ENCODE measurements at places on chromosomes 3 and 15.

DNA sequence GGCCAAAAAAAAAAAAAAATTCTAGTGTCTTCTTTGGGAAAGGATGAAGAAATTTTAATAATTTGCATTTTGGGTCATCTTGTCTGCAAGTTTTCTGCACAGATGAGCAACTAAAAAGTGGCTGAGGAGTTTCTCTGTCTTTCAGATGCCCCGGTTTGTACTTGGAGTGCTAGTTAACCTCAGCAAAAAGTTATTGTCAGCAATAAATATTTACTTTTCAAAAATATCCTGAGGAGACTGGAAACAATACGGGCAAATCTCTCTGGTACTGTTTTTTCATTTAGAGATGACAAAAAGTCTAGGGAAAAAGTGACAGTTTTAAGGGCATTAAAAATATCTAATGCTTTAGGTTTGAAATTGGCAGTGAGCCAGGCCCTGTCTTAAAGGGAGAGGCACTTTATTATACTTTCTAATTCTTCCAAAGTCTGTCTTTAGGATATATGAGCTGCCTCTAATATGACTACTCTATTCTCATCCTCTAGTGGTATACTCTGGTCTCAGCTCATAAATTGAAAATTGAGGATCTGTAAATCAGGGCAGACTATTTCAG, 436.0 kb upstream of the NR2F2 start:
- no peak for DNase-seq

GRCh38 chr3:129435367-129435766, 4.4 kb downstream of the MBD4 start:
- no peak for DNase-seq

GRCh38 chr15:60444289-60444912, 34.5 kb downstream of the ICE2 start:
- no peak for DNase-seq

- no peak for DNase-seq
These were observed 486.2 kb downstream of the IGSF11 start for GRCh38 chr3:118548434-118548833.

GRCh38 chr3:70813311-70813710, 500.9 kb upstream of the MDFIC2 start:
- no peak for DNase-seq

DNA sequence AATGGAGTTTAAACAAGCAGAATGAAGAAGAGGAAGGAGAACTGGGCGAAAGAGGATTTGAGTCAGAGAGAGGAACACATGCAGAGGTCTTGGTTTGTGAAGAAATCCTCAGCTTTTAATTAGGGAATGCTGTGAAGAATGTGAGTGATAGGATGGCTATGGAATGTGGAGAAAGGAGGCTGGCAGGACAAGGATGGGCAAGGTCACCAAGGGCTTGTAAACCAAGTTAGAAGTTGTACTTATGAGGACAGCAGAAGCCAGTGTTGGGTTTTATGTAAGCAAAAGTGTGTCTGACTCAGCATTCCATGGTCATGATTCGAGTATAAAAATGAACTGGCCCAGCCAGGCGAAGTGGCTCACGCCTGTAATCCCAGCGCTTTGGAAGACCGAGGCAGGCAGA, 60.0 kb upstream of the IL12A start:
- peak; percentile 54 for DNase-seq

GRCh38 chr3:131541288-131541687, 38.5 kb upstream of the MRPL3 start:
- DNase-seq, result no peak

GRCh38 chr3:136862617-136863322, 762 bp downstream of the NCK1 start:
- no peak for DNase-seq

DNA sequence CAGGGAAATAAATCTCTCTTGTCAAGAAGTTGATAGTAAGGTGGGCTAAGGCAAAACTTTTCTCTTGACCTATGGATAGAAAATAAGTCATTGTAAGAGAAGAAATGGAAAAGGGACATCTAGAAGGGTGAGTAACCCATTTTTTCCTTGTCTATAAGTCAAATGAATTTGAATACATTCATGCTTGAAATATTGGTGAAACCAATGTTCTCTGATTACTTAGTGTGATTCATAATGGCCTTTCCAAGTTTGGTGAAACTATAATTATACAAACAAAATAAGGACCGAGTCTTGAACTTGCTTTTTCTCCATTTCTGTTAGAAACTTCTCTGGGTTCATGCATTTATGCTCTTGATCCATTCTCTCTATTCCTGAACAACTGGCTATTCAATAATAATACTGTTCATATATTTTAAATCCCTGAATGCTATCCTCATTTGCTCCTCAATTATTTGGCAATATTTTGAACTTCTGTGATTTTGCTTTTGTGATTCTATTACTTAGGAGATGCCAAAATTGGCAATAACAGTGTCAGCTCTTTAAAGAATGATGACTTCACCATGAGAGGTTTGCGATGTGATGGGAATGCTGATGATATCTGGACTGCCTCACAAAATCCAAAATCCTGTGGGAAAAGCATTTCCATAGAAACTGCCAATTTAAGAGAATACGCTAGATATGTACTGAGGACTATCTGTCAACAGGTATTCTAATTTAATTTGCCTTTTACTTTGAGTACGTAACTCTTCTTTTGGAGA, 12.3 kb downstream of the P2RY12 start:
- DNase-seq, result no peak

- DNase-seq, result no peak
These were observed 51.6 kb upstream of the TCF12 start for GRCh38 chr15:56866803-56867202.

DNA sequence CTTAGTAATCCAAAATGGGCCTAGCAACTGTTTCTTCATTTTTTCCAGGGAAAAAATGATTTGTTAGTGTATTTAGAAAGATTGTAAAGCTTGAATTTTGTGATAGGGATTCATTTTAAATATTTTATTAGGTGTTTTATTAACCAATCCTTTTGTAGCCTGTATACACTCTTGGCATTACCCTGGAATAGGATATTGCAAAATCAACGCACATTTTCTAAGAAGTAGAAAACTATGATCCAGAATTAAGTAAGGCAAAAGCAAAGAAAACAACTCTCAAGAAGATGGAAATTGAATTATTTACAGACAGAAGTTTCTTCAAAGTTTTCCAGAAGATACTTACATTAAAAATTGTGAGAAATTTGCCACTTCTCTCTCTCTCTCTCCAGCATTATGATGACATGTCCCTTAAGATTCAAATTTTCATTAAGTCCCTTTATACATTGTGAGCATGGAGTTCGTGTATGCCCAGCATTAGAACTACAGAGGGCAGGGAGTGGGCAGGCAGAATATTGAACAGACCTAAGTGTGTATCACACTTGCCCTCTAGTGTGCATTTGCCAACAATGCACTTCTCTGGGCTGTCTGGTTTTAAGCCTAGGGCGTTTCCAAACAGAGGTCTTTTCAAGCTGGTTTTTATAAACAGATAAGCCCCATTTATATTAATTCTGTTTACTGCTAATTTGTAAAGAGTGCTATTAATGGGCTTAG, 28.5 kb upstream of the CMSS1 start:
- DNase-seq, result no peak

GRCh38 chr15:62454567-62455172, 289.6 kb upstream of the C2CD4B start:
- no peak for DNase-seq

- DNase-seq, result no peak
These were observed 101.8 kb downstream of the SNRK start for GRCh38 chr3:43388175-43388574.

GRCh38 chr3:127369356-127369935, 81.6 kb upstream of the PRR20G start:
- no peak for DNase-seq

DNA sequence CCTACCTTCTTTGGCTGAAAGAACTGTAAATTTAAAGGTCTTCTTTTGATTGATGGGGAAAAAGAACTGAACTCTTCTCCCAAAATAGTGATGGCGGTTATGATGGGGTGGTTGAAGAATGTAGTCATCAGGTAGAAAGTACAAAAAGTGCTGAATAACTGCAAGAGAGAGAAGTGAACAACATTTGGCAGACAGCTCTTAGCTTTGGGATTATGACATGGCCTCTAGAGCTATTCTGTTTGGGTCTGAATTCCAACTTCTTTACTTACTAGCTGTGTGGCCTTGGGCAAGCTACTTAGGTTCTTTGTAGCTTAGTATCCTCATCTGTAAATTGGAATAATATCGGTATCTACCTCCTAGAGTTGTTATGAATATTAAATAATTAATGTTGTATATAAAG, 91.7 kb downstream of the SPRED1 start:
- no peak for DNase-seq

- no peak for DNase-seq
These were observed 30.2 kb downstream of the ZNF710 start for GRCh38 chr15:90031231-90031791.

- no peak for DNase-seq
These were observed 19.7 kb downstream of the FAM107A start for GRCh38 chr3:58557491-58557890.

GRCh38 chr3:87082796-87083440, 92.0 kb upstream of the VGLL3 start:
- peak; percentile 46 for DNase-seq

DNA sequence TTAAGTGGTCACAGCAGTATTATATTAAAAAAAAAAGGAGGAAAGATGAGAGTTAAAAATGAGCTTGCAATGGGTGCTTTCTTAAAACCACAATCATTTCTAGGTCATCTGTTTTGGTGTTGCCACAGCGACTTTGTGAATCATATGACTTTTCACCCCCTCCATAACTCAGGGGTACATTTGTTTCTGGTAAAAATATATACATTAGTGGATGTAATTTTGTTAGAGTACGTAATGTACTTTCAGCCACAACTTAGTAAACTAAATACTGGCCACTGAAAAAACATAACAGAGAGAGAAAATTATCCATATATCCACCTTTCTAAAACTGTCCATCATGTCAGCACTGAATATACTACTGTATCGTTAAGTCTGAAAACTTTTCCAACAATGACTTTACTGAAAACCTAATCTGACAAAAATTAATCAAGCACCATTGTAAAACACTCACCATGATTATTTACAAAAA, 3.4 kb downstream of the ANKRD28 start:
- DNase-seq, result no peak

- DNase-seq, result no peak
These were observed 182.6 kb upstream of the ROPN1 start for GRCh38 chr3:124174476-124174875.

GRCh38 chr3:172530566-172530965, 7.3 kb upstream of the TNFSF10 start:
- no peak for DNase-seq

GRCh38 chr3:136106101-136106500, 90.0 kb downstream of the MSL2 start:
- no peak for DNase-seq

DNA sequence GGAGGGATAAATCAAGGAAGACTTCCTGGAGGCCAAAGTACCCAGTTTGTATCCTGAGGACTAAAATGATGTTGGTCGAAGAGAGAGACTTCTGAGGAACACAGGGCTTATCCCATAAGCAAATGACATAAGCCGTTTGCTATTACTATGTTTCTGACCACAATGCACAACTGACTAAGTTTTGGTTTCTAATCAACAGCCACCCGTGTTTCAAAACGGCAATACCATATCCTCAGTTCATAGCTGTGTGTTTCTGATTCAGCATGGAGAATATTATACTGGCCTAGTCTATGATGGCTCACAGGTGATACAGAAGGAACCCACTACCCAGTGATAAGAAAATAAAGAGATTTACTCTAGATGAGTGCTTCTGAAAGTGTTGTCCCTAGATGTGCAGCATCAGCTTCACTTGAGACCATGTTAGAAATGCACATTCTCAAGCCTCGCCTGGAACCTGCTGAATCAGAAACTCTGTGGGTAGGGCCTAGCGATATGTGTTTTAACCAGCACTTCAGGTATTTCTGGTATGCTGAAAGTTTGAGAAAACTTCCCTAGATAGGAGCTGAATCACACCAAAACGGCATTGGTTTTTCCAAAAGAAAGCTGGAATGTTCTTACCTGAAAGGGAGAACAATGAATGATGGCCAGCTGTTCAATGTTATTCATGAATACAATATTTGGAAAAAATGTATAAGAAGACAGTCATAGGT, 639.7 kb upstream of the NR2F2 start:
- no peak for DNase-seq

DNA sequence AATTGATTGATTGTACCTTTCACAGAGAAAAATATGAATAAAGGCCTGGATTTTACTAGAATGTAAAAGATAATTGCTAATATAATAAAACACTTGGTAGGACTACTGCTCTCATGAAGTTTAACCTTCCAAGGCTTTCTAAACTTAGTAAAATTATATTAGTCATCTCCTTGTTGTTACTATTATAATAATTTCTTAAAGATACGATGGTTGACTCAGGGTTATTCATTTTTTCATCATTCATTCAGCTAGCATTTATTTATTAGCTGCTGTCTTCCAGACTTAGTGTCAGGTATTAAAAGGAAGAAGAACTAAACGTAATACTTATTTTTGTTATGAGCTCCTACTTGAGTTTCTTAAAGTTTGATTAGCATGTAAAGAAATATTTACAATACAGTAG, 771.6 kb upstream of the NR2F2 start:
- DNase-seq, result no peak

DNA sequence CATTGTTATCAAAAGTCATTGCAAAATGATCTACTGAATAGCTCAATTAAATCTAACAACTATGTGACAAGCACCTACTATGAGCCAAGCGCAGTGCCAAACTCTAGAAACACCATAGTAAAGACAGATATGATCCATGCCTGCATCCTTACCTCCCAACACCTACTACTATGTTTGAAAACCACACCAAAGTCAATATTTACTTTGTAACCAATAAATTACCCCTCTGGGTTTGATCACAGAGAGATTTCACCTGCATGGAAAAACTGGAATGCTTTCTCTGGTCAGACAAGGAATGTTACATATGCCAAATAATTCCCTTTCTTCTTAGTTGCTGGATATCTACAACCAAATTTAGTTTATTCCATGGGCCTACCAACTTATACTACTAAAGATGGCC, 422.2 kb downstream of the FHIT start:
- DNase-seq, result no peak

GRCh38 chr15:40388941-40389823, 6.7 kb downstream of the KNSTRN start:
- no peak for DNase-seq

DNA sequence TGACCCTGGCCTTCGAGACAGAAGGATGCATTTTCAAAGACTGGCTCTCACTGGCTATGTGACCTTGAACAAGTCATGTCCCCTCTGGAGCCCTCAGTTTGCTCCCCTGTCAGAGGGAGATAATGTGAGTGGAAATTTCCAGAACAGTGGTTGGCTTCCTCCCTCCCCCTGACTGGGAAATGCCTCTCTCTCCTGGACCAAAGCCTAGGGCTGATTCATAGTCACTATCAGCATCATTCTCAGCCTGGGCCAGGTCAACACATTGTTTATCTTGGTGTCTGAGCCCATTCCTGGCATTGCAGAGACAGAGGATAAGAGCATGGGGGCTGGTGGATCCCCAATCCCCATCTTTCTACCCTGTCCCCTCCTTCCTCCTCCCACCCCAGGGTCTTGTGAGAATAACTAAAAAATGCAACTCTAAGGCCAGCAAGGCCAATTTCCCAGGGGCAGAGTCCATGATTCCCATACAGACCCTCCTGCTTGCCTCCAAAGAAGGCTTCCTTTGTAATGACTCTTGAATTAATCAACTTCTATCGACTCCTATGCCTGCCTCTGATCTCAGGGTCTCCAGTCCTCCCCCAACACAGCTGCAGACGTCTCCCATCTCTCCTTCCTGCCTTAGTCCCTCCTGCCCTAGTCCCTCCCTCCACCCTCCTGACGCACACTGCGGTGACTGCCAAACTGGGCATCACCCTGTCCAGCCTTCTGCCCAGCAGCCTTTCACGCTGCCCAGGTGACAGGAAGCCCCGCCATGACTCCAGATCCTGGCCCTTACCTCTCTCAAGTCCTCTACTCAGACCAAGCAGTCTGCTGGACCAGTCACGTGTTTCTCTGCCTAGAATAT, 35.4 kb upstream of the CORO2B start:
- no peak for DNase-seq
